Activated CD4-positive, alpha-beta T cell treated with anti-CD3 and anti-CD28 coated beads, Interleukin-2, amount 50 U/mL, for 48 hours (primary cell): ENCODE measurements at places on chromosomes 6 and 20.
A peak's percentile ranks its signal among the peaks of the same experiment; 100 is the strongest.

DNA sequence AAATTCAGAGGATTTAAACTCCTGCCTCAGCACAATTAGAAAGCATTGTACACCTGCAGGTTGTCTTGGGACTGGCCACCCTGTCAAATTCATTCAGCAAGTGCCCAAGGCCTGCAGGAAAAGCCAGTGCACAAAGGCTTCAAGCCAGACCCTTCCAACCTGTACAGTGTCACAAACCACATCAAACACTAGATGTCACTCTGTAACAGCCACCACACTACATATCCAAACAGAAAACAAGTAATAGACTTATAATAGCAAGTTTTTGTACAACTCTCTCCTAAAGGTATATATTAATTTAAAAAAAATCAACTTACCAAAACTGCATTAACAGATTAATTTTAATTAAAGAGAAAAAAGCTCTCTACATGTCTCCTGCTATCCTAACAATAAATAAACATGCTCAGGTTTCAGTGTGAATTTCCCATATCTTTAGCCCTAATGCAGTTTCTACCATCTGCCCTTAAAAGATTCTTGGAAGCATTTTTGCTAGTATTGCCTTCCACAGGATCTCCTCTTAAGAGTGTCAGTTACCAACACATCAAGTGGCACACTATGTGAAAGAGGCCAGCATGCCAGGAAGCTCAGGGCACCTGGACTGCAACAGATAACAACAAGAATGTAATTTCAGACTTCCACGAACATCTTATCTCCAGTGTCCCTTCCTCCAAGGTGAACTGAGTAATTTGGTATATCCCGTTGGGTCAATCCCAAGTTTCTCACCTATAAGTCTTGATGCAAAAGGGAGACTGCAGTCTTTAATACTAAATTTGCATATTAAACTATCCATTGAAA is 47.5 kb downstream of the RALGAPA2 start:
- no peak for DNase-seq

DNA sequence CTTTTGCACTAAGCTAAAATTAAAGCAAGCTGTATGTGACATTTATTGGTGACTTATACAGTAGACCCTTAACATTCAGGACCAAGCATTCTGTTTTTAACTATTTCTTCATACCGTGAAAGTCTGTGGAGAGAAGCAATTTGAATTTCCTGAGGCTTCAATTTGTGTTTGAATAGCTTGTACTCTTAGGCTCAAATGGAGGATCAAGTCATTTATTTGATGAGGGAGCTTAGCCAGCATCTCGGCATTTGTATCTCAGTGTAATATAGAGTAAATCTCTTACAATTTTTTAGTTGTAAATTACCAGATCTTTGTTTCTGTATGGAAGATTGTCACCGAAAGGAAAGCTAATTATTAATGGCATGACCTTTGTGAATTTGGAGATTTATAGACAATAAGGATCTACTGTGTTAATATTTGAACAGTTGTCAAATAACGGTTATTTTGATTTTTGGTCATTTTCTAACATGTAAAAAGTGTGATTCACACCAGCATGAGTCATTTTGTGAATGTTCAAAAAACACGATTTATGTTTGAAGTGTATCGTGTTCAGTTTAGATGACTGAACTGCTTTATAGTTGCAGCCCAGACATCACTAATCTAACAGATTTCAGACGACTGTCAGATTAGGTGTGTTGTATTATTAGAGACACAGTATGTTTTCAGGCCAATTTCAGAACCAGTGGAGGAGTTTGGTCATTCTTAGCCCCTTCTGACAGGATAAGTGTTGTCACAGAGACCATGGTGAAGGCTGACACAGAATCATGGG is 332.9 kb downstream of the CDKAL1 start:
- no peak for DNase-seq

DNA sequence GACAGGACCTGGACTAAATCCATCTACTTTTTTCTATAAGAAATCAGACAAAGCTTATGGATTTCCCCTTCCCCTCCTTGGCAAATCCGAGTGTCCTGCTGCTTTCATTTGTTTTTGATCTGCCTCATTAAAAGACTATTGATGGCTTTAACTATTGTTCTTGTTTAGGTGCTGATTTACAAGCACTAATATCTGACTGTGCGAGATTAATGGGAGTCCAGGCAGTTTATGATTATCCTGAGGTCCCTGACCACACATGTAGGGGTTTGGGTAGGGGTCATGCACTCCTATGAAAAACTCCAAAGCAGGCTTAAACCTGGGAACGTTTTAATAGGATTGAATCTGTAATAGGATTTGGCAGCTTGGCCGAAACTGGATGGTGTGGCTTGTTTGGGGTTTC is 317.5 kb upstream of the POU3F2 start:
- DNase-seq: no peak

GRCh38 chr6:119243037-119243436 is 106.5 kb downstream of the MAN1A1 start:
- no peak for DNase-seq

- DNase-seq: peak; percentile 34
Observed at GRCh38 chr6:16760516-16761470, at the start of gene ATXN1. ATXN1 (minus strand) TSS chr6:16761460.

DNA sequence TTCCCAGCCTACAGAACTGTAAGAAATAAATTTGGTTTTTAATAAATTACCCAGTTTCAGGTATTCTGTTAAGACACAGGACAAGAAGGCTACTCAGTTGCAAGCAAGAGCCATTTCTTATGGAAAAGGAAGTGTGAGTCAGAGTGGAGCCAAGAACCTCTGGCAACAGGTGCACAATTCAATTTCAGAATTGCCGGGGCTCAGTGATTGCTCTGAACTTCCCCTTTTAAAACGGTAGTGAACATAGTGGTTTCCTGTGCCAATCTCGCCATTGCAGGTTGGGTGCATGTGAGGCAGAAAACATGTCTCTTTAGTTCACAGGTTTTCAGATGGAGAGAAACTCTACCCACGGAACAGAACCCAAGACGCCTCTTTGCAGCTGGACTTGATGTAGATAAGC is 16.4 kb downstream of the PIGT start:
- no peak for DNase-seq

- DNase-seq: peak; percentile 66
Observed at GRCh38 chr20:41340327-41341055, at the start of gene LPIN3. LPIN3 (plus strand) TSS chr20:41340821; CDS start chr20:41345804, 4,983 bp downstream.

GRCh38 chr20:23128461-23129125 is 42.5 kb upstream of the CD93 start:
- no peak for DNase-seq

- no peak for DNase-seq
Observed at GRCh38 chr6:163761481-163761880, 347.0 kb downstream of the QKI start.

DNA sequence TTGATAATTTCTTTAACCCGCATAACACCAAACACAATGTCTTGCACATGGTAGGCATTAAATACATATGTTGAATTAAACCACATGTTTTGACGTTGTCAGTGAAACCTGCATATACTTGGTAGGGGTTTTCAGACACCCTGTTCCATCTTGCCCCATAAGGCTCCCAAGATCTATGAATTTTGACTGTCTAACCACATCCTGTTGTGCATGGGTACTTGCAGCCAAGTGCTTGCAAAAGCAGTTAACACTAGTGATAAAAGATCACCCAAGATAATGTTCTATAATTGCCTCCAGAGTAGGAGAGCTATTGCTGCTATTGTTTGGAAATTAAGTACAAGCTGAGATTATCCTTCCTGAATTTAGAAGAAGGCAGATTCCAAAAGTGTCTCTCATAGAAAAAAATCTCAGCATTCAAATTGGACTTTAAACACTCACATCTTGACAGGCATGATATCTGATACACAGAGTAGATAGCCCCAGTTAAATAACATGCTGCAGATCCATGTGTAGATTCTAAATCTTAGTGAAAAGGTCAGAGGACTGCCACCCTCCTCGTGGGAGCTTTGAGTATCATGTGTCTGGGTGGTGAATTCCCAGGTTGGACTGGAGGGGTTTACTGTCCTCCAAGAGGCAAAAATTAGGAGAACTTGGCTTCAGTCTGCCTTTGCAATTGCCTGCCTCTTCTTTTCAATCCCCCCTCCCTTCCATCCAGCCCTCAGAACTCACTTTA is 25.8 kb upstream of the CCN6 start:
- no peak for DNase-seq

GRCh38 chr6:151186804-151187330 is 52.9 kb upstream of the AKAP12 start:
- DNase-seq: no peak

DNA sequence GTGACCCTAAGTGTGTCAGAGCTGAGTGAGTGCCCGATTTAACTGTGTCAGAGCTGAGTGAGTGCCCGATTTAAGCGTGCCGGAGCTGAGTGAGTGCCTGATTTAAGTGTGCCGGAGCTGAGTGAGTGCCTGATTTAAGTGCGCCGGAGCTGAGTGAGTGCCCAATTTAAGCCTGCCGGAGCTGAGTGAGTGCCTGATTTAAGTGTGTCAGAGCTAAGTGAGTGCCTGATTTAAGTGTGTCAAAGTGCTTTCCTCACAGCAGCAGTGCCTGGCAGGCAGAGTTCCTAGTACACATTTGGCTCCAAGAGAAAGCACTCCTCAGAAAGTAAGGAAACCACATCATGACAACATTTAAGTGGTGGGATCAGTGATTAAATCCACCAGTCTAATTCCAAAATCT is 13.2 kb downstream of the SERAC1 start:
- no peak for DNase-seq

DNA sequence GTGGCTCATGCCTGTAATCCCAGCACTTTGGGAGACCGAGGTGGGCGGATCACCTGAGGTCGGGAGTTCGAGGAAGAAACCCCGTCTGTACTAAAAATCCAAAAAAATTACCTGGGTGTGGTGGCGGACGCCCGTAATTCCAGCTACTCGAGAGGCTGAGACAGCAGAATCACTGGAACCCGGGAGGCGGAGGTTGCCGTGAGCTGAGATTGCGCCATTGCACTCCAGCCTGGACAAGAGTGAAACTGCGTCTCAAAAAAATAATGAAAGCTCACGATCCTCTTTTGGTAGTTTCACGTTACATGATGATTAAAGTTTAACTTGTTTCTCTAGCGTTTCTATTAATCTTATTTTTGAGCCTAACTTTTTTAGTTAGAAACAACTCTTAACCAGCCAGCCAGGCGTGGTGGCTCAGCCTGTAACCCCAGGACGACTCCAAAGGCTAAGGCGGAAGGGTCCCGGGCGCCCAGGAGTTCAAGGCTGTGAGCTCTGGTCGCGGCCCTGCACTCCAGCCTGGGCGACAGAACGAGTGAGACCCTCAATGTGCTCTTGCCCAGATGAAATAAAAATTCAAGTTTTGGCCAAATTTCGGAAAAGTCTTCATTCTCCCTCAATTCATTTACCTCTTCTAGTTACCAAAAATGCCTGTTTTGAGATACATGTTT is 1.2 kb upstream of the WRNIP1 start:
- DNase-seq: no peak

GRCh38 chr6:26363882-26364701 is 906 bp upstream of the BTN3A2 start:
- peak; percentile 25 for DNase-seq

DNA sequence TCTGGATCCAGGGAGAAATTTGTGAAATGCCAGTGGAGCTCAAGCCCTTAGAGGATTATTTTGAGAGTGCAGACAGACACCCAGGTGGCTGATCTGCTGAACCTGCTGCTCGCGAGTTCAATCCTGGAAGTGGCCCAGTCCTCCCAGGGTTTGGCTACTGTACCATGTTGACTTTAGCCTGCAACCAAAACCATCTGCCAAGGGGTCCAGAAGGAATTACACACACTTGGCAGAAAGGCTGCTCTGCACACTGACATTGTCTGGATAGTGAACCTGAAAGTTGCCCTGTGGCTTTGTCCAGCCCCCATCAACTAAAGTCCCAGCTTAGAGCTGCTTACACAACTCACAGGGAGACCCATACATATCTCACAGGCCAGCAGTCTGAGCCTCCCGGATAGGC is 21.6 kb upstream of the PI3 start:
- no peak for DNase-seq
